ENCODE measurements at places on chromosomes 3 and 15.
A peak's percentile ranks its signal among the peaks of the same experiment; 100 is the strongest.

GRCh38 chr3:15286022-15286421, 46.4 kb downstream of the SH3BP5 start:
- DNase-seq = no peak

- DNase-seq = no peak
Observed at GRCh38 chr3:126126811-126127431, 43.0 kb upstream of the SLC41A3 start.

DNA sequence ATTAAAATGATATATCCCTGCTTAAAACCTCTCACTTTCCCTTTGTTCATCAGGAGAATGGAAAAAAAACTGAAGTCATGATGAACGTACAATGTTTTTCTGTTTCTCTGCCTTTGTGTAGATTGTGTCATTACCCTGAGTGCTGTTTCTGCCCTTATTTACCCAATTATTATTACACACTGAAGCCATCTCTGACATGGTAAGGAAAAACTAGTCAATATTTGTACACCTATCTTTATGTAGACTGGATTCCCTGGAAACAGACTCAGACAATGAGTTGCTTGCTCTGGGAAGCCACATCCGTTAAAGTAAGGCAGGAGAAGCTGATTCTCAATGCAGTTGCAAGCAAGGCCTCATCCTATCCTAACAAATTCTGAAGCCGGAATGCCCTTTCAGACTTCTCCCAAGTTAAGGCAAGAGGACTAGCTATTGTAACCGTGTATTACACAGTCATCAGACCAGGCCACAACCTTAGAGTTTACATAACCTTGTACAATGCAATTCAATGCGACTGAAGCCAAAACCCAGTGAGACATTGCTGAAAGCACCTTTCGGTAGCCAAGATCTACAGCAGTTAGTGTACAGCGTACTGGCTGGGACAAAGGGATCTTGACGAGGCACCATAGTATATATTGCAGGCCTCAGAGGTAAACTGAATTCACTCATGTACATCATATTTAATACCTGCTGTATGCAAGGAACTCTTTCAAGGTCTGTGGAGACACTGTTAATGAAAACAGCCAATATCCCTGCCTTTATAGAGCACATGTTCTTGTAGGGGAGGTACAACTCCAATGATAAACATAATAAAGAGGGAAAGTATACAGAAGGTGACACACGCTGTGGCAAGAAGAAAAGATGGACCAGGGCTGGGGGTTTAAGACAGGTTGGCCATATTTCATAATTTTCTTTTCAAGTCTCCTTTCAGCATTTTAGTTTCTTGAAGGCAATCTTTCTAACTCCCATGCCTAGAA, 1040.8 kb upstream of the SEMA6D start:
- DNase-seq = no peak

DNA sequence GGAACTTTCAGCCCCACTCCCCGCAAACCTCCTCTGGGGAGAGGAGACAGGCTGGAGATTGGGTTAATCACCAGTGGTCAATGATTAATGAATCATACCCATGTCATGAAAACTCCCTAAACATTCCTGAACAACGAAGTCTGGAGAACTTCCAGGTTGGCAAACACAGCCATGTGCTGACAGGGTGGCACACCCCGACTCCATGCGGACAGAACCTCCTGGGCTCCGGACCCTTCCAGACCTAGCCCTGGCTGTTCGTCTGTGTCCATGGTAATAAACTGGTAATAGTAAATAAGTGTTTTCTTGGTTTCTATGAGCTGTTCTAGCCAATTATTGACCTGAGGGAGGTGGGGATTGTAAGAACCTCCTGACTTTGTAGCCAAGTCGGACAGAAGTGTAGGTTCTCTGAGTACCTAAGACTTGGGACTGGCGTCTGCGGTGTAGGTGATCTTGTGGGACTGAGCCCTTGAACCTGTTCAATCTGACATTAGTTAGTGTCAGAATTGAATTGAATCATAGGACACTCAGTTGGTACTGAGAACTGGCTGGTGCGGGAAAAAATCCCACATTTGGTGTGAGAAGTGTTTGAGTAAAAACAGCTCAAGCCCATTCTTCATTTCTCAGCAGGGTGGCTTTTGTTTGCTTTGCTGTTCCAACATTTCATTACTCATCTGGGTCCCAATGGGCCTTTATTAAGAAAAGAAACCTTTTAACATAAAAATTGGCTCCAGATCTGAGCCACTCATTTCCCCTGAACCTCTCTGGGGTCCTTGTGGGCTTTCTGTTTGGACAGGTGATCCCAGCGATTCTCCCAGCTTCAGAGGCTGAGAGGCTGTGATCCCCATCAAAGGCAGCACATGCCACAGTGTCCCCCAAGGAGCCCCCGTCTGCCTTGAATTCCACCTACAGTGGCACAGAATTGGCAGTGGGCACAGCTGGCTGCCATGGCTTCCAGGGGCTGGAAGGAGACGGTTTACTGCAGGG, 151.0 kb downstream of the TJP1 start:
- peak; percentile 95 for DNase-seq

- DNase-seq = peak; percentile 70
Observed at GRCh38 chr15:48965972-48966371, 2.3 kb upstream of the SHC4 start.

DNA sequence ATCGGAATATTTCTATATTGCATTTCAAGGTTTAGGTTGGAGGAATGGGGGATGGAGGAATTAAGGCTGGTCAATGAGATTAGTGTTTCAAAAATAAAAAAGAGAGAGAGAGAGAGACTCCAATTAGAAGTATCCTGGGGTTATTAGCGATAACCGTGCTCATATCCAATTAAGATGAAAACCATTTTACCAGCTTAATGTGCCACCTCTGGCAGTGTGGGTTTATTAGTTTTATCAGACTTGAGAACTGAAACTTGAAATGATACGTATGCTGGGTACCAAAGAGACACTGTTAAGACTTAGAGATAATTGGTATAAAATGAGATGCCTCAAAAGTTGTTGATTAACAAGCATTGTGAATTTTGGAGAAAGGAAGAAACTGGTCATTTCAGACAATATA, 251.5 kb upstream of the NR2F2 start:
- DNase-seq = no peak

- DNase-seq = no peak
Observed at GRCh38 chr3:196237203-196237602, 20.9 kb downstream of the SLC51A start.

GRCh38 chr3:176994891-176995781, 202.1 kb downstream of the TBL1XR1 start:
- DNase-seq = no peak

DNA sequence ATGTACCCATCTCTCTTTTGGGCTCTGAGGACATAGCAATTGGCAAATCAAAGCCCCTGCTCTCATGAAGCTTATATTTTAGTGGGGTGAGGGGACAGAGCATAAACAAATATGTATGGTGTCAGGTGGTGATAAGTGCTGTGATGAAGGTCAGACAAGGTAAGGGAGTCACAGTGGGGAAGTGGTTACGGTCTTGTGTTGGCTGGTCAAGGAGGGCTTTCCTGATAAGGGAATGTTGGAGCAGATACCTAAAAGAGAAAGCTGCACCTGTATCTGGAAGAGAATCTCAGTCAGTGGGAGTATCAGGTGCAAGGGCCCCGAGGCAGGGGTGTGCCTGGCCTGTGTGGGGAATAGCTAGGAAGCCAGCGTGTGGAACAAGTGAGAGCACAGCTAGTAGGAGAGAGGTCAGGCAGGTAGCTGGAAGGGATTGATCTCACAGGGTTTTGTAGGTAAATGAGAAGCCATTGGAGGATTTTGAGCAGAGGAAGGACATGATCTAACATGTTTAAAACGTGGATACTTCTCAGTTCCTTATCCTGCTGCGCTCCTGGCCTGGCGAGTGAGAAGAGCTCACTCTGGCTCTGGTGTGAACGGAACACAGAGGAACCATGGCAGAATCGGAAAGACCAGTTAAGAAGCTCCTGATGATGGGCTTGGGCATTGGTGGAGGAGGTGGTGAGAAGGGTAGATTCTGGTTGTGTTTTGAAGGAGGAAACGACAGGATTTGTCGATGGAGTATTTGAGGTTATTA, 35.5 kb downstream of the MRAS start:
- DNase-seq = no peak

GRCh38 chr15:80873366-80873952, 94.3 kb downstream of the CEMIP start:
- no peak for DNase-seq

GRCh38 chr3:78066287-78066686, 1026.4 kb downstream of the ROBO2 start:
- DNase-seq = no peak

DNA sequence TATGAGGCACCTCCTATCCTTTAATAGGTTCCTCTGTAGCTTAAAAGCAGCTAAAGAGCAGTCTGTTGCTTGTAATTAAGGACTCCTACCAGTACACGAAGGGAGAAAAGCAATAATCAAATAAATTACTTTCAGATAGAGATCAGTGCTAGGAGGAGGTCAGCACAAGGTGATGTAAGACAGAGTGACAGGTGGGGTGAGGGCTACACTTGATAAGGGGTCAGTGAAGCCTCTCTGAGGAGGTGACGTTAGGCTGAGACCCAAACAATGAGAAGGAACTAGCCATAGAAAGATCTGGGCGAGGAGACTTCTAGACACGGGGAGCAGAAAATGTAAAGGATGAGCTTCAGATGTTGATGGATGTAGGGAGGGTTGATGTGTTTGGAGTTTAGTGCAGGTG, 57.7 kb upstream of the BLM start:
- DNase-seq = no peak

DNA sequence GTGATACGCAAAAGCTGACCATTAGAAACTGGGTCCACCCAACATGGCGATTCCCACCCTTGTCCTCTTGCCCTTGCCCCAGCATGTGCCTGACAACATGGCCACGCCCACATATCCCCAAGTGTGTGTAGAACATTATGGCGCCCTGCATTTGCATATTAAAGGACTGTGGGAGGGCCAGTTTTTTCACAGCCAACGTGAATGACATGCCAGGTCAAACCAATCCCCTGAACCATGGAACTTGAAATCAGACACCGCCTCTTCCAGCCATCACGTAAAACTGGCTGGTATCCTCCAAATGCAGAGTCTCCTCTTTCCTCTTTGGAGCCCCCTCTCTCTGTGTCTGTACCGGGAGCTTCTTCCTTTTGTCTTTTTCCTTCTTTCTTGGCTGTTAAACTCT, 156.7 kb upstream of the EPHA6 start:
- DNase-seq = no peak

DNA sequence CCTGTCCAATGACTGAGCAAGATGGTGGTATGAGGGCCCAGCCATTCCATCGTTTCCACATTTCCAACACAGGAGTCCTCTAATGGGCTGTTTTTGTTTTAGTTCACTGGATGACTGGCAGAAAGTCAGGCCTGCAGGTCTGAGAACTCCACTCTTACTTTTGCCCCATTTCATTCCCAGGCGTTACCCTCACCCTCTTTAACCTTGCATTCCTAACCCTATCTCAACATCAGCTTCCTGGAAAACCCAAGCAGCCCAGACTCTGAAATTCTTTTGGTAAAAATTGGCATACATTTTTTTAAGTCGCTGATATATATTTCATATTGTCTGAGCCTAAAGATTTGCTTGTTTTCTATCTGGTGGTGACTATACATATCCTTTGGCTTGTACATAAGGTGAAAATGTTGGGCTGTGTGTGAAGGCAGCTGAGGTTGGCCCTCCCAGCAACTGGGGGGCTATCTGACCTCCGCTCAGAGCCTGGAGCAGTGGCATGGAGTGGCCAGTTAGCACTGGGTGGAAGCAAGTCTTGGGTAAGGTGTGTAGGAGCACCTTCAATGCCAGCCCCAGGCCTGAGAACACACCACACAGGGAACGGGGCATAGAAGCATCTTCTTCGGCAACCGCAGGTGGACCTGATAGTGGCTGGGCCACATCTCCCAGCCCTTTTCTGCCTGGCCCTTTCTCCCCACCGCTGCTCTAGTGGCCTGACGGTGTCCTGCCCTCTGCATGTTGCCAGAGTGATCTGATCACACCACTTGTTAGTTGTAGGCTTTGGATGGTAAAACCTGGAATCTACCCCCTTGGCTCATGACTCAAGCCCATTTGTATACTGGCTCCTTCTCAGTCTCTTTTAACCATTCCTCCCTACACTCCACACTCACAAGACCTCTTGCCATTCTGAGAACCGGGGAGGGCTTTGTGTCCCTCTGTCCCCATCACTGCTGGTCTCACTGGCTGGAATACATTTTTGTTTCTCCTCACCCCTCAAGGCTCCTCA, 50.0 kb downstream of the AMOTL2 start:
- DNase-seq = no peak

- no peak for DNase-seq
Observed at GRCh38 chr15:50107591-50108408, 11.2 kb downstream of the ATP8B4 start.

- DNase-seq = no peak
Observed at GRCh38 chr3:186523434-186523833, 20.7 kb downstream of the CRYGS start.

DNA sequence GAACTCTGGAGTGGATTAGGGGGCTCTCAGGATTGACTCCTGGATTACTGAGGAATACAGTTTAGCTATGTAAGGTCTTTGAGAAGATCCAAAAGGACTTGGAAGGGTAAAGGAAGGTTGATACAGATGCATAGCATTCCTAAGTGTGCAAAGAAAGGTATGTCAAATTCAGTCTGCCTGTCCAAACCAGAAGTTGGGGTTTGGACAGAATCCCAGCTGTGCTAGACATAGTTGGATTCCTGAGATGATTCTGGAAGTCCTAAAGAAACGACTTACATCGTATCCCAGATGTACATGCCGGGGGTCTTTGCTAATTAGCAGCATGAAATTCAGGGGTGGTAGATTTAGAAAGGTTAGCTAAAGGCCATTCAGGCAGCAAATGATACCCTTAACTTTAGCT, 97.7 kb upstream of the TSPAN3 start:
- DNase-seq = no peak

DNA sequence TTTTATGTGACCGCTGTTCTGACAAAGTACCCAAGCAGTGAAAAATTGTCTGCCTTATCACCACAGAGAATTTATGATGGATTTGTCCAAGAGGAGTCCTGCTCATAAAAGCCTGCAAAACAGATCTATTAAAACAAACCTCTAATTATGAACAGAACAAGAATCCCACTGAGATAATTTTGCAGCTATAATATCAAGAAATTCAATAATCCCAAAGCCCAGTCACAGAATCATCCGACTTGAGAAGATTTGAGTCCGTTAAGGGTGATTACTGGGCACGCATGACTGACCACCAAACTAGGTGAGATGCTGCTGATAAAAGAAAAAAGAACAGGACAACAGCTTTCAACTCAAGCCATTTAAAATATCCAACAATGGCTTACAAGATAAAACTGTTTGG, 231.0 kb upstream of the WNT5A start:
- no peak for DNase-seq

DNA sequence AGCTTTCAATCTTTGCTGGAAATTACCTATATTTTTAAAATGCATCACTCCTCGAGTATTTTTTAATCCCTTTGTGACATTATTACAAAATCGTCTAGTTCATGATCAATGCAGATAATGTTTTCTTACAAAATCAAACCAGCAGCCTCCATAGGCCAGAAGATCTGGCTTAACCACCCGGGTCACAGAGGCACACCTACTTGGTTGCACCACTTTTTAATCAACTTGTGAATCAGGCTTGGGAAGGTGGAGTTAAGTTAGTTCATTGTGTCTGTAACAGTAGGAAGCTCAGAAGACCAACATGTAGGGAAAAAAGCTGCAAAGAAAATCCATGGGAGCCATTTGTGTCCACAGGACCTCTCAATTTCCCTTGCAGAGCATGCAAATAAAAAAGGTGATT, 148.0 kb downstream of the TP63 start:
- no peak for DNase-seq

GRCh38 chr3:87335931-87336330, 59.5 kb upstream of the POU1F1 start:
- DNase-seq = no peak

- peak; percentile 14 for DNase-seq
Observed at GRCh38 chr3:133983576-133984560, 45.9 kb downstream of the SLCO2A1 start.
